Purkinje cell (primary cell): ENCODE measurements at places on chromosomes 7 and 10. TPM values are rescaled to one million over a fixed set of nuclear protein-coding genes. Genes with fewer than 3 reads are reported as not detected.

The SLC16A12 gene
- polyA plus RNA-seq: not detected in 2 replicates

The GJD4 gene
- polyA plus RNA-seq: not detected in 2 replicates

The HKDC1 gene
- polyA plus RNA-seq: 1.6 and 2.2 TPM in 2 replicates

The SLC26A4 gene
- polyA plus RNA-seq: 0.05 TPM in 1 of 2 replicates, not detected in the other

The TCF7L2 gene
- polyA plus RNA-seq: 5.5 and 10.9 TPM in 2 replicates

The ANKRD61 gene
- not detected in 2 replicates for polyA plus RNA-seq
